ENCODE measurements at places on chromosomes 13 and 19. TPM values are rescaled to one million over a fixed set of nuclear protein-coding genes. Genes with fewer than 3 reads are reported as not detected.

DNA sequence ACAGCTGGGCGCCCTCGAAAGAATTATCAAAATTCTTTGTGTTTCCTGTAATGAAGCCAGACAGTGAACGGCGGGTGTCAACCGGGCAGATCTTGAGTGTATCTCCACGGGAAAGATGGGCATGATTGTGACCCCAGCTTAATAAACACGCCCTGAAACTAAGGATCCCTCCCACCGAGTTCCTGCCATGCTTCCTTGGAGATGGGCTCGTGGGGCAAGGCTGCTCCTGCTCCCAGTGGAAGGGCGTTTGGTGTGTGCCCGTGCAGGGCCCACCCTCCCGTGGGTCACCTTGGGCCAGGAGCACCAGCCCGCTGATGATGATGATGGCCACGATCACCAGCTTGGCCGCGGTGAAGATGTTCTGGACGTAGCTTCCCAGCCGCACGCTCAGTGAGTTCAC, 7.4 kb downstream of the SLC7A9 start:
- no peak for DNase-seq

- DNase-seq = no peak
These were observed 43.9 kb downstream of the RAB20 start for GRCh38 chr13:110517505-110518225.

The FCAR gene
- 23.7 TPM for total RNA-seq

DNA sequence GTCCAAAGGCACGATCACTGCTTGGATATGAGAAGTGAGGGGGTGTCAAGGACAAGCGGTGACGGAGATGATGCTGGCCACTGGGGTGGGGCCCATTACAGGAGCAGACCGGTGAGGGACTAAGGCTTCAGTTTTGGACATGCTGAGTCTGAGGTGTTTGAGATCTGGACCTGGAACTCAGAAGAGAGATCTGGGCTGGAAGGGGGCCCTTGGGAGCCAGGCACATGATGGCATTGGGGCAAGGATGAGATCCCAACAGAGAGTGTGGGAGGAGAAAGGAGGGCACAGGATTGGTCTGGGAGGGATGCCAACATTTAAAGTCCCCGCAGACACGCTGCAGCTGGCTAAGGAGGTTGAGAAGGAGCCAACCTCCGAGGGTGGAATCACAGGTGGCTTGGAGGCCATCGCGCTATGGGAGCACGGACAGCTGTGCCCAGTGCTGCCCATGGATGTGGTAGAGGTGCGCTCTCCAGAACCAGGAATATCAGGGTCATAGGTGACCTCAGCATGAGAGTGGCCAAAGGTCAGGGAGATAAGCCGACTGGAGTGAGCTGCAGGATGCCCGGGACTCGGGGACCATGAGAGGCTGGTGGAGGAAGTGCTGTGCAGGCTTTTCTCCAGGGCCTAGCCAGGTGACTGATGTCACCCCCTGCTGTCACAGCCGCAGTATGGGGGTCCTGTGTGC, 21.8 kb downstream of the DHRS12 start:
- no peak for DNase-seq

The FAM124A gene
- total RNA-seq = not detected

The ZNF888 gene
- 8.0 TPM for total RNA-seq

The LILRB4 gene
- 2.5 TPM for total RNA-seq

GRCh38 chr13:110391273-110391672, 84.2 kb downstream of the COL4A2 start:
- DNase-seq = no peak

Measured in natural killer cell (primary cell).